ENCODE measurements at places on chromosomes 7 and 10.

GRCh38 chr7:137151690-137152052, 191.9 kb downstream of the PTN start:
- no peak for DNase-seq

- no peak for DNase-seq
These were observed 33.0 kb downstream of the CREB3L2 start for GRCh38 chr7:137968890-137969289.

- DNase-seq: no peak
These were observed 63.1 kb upstream of the LEP start for GRCh38 chr7:128177768-128178550.

- no peak for DNase-seq
These were observed 62.3 kb upstream of the NKX6-2 start for GRCh38 chr10:132848291-132848701.

- DNase-seq: no peak
These were observed 24.7 kb upstream of the ST8SIA6 start for GRCh38 chr10:17479015-17479615.

DNA sequence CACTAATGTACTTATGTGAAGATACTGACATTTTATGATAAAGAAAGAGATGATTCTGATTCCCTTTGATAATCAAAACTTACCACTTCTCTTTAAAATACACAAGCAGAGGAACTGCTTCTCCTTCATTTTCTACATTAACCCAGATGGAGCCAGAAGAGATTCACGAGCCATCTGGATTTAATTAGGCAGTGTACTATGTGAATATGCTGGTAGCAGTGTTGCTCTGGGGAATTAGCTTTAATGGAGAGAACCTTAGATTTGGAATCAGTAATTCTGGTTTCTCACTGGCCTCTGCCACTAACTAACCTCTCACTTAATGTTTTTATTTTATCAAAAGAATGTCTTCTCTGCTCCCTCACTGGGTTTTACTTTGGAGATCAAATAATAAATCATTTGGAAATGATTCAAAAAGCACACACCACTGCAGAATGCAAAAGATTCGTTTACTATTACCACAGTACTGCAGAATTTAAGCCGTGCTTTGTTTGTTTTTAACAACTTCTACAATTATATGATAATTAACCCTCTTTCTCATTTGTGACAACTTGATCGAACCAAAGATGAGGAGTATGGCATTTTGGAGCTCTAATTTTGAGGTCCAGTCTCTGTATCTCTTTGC, 77.5 kb upstream of the PHYHIPL start:
- no peak for DNase-seq

GRCh38 chr7:106817098-106817497, 48.0 kb upstream of the PIK3CG start:
- no peak for DNase-seq

- DNase-seq: no peak
These were observed 67.5 kb downstream of the CLIP2 start for GRCh38 chr7:74356589-74357315.

DNA sequence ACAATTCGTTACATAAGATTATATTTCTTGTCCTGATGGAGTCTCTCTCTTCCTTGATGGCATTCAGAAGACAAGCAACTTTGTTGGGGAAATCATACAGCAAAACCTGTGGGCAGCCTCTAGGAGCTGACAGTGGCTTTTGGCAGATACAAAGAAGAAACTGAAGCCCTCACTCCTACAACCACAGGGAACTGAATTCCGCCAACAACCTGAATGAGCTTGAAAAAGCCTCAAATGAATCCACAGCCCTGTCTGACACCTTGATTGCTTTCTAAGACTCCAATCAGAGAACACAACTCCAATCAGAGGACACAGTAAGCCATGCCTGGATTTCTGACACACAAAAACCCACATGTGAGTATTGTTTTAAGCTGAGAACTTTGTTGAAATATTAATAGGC, 576.8 kb upstream of the LRRTM3 start:
- DNase-seq: no peak

Data from GM18507 (cell line).